ENCODE measurements at places on chromosomes 3 and 15.

DNA sequence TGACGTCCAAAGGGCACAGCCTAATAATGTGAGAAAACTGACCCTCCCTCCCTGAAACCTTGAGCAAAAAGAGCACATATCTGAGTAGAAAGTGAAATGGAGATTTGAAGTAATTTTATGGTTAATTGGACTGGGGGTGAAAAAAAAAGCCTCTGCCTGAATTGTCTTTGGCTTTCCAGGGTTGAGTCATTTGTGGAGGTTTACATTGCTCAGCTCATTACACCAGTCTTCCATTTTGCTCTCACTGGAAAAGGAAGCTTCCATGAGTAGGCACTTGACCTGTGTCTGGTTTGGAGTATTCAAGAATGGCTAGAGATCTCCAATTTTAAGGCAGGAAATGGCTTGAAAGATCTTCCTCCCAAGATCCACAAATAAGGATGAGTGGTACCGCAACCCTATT lies 273.9 kb downstream of the PDCD6IP start:
- DNase-seq = no peak

GRCh38 chr3:13513913-13514517 lies 33.9 kb downstream of the HDAC11 start:
- no peak for DNase-seq

DNA sequence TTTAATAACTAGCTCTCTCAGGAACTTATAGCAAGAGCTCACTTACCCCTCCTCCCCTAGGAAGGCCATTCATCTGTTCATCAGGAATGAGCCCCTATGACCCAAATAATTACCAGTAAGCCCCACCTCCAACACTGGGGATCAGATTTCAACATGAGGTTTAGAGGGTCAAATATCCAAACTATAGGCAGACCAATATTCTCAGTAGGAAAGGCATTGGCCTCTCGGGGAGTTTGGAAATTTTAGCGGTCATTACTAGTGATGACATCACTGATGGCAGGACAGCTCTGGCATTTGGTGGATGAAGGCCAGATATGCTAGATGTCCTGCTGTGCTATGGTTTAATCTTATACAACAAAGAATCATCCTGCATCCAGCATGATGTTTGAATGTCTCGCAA lies 15.2 kb upstream of the CD47 start:
- DNase-seq = no peak

- DNase-seq = no peak
Measured at GRCh38 chr3:169456900-169457299, 206.6 kb downstream of the MECOM start.

- DNase-seq = no peak
Measured at GRCh38 chr3:157107644-157108133, 52.3 kb downstream of the CCNL1 start.

GRCh38 chr3:120368172-120368571 lies 19.0 kb upstream of the LRRC58 start:
- no peak for DNase-seq

DNA sequence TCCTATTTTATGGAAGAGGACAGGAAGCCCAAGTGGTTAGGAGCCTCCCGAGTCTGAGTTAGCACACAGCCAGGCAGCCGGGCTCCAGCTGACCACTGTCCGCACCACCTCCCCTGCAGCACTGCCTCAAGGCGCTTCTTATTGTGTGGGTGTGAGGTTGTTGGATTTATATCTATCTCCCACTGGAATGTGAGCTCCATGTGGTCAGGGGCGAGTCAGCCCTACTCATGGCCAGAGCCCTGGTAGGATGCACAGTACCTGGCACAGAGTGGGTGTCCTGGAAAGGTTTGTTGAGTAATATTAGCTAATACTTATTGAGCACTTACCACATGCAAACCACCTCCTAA lies 9.7 kb upstream of the FBLN2 start:
- DNase-seq = peak; percentile 65

DNA sequence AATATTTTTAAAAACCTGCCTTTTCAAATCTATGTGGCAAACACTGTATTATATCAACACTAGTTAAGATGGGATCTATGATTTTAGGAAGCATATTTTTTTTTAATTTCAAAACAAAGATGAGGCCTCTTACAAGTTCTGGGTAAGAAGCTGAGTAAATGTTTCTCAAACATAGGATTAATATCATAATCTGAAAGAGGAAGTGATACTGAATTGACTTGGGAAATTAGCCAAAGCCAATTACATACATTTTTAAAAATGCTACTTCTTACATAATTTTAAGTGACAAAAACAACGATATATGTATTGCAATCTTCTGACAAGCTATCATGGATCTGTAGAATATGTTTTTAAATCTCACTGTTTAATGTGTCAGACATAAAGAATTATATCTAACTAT lies 135.1 kb upstream of the UBP1 start:
- no peak for DNase-seq

GRCh38 chr3:165195640-165196576 lies at the start of gene SLITRK3:
TSS of gene SLITRK3 (minus strand) at chr3:165196384. CDS start at chr3:165190830, 5,554 bp downstream.
- no peak for DNase-seq

DNA sequence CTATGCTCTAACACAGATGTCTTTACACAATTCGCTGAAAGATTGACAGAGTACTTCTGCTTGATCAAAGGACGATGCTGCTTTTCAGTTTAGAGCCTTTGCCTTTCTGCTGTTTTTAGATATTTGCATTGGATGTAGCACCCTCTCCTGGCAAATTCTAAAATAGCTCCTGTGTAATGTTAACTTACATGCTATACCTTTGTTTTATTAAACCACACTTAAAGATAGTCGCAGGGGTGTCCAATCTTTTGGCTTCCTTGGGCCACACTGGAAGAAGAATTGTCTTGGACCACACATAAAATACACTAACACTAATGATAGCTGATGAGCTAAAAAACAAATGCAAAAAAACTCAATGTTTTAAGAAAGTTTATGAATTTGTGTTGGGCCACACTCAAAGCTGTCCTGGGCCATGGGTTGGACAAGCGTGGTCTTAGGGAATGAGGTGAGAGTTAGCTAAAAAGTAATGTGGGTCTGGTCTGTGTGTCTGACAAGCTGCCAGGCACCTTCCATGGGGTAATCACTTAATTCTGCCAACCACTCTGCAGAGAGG lies 62.9 kb downstream of the ATG7 start:
- no peak for DNase-seq

GRCh38 chr3:172171396-172172075 lies 132.2 kb downstream of the FNDC3B start:
- no peak for DNase-seq

DNA sequence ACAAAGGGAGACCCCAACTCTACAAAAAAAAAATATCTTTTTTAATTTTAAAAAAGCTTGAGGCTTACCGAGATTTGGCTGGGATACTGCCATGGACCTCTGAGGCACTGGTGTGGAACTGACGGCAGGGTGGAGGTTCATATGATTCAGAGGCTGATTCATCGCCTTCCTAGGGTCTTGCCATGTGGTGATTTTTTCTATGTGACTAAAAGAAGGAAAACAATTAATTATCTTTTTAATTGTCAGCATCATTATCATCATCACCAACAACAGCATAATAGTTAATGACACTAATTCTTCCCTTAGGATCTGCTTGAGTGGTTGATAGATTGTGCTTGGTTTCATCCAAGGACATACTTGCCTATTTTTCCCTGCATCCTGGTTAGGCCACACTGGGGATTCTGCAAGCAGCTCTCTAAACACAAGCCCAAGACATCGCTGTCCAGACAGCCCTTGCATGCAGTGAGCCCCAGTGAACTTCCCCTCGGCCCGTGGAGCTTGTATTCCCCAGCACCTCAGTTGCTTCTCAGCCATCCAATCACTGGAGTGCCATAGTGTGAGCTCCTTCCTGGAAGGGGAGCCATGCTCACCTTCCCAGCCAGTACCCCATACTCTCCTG lies 84.9 kb downstream of the WWTR1 start:
- no peak for DNase-seq

GRCh38 chr3:46112984-46113383 lies 85.7 kb upstream of the XCR1 start:
- no peak for DNase-seq

DNA sequence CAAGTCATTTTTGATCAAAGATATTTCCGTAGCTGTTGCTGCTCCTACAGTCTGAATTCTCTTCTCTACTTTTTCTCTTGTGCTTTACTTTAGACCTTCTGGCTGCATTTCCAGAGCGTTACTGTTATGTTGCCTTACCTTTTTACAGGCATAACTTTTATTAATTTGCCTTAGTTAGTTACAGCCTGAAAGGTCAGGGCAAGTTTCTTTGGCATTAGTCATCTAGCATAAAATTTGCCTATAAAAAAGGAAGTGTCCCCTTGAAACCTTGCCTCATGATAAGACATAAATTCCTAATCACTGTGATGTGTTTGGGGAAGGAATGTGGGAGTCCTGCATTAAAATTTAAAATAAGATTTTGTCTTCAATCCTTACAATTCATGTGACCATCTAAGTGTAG lies 618.5 kb downstream of the NR2F2 start:
- no peak for DNase-seq

DNA sequence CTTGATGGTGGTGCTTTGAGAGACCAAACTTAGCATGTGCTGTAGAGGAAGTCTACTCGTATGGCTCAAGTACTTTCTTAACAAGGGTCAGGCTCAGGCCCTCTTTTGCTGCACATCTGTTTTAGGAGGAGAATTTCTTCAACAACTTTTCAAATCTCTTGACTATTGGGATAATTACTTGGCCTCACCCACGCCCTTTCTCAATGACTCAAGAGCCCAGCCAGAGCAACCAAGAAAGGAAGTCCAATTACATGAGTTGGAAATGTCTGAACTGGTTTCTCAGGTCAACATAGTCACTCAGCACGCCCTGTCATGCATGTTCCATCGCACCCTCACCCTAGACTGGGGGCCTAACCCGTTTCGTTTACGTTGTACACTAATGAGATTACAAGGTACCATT lies 44.8 kb upstream of the UMPS start:
- DNase-seq = no peak

DNA sequence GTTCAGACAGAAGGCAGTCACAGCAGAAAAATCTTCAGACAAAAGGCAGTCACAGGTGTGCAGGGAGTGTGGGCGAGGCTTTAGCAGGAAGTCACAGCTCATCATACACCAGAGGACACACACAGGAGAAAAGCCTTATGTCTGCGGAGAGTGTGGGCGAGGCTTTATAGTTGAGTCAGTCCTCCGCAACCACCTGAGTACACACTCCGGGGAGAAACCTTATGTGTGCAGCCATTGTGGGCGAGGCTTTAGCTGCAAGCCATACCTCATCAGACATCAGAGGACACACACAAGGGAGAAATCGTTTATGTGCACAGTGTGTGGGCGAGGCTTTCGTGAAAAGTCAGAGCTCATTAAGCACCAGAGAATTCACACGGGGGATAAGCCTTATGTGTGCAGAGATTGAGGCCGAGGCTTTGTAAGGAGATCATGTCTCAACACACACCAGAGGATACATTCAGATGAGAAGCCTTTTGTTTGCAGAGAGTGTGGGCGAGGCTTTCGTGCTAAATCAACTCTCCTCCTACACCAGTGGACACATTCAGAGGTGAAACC lies 27.6 kb downstream of the ZNF589 start:
- DNase-seq = no peak

DNA sequence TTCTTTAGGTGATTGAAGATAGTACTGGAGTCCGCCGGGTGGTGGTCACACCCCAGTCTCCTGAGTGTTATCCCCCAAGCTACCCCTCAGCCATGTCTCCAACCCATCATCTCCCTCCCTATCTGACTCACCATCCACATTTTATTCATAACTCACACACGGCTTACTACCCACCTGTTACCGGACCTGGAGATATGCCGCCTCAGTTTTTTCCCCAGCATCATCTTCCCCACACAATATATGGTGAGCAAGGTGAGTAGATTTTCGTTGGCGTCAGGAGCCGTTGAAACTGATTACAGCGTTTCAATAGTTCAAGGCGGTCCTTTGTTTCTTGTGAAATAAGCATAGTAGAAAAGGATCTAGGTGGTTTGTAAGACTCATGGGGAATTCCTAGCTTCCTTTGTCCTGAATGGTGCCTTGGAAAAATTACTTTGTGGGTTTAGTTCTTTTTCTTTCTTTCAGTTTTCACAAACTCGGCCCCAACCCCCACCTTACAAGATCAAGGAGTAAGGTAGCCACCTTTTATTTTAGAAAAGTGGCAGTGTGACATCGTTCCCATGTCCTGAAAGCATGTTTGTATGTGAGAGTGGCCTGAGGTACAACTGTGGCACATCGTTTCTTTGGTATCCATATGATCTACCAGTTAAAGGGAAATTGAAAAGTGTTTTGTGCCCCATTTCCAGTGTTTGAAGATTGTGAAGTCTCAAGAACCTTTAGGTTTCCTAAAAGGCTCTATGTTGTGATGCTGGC lies 200.6 kb downstream of the GHSR start:
- no peak for DNase-seq

- DNase-seq = no peak
Measured at GRCh38 chr3:114112696-114113095, 56.2 kb downstream of the QTRT2 start.
